Mesothelial cell of epicardium (in vitro differentiated cells): ENCODE measurements at places on chromosomes 12 and 14.
A peak's percentile ranks its signal among the peaks of the same experiment; 100 is the strongest.

- H3K27ac ChIP-seq = no peak overlapping the region
- peaks cover 3% of the 10 kb centered on the region for H3K36me3 ChIP-seq
- H3K27me3 ChIP-seq = no peaks in the 10 kb centered on the region
- H3K4me1 ChIP-seq = peaks cover 2% of the 10 kb centered on the region
- no peak for DNase-seq
- no peak overlapping the region for H3K4me3 ChIP-seq
Observed at GRCh38 chr14:91068642-91069041, 8.2 kb upstream of the RPS6KA5 start.

DNA sequence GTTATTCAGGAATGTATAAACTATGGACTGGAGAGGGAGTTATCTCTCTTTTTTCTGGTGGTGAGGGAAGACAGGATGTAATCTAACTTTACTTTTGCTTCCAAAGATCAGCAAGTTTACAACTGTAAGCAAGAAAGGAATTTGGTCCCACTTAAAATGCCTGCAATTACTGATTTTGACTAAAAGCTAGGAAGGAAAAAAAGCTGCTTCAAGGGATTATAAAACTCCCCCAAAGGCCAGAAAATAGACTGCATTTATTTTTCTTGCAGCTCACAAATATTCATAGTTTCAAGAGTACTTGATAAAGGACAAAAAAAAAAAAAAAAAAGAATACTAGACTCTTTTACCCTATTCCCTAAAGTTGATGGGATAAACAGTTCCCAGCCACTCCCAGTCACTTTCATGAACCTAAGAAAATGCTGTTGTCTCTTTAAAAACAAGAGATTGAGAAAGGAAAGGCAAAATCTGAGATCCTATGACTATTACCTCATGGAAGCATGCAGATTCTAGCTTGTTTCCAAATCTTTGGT lies 128.7 kb upstream of the BMP4 start:
- no peaks in the 10 kb centered on the region for H3K36me3 ChIP-seq
- peak overlapping the region; percentile 62 for H3K27ac ChIP-seq
- no peak overlapping the region for H3K4me3 ChIP-seq
- DNase-seq = no peak

DNA sequence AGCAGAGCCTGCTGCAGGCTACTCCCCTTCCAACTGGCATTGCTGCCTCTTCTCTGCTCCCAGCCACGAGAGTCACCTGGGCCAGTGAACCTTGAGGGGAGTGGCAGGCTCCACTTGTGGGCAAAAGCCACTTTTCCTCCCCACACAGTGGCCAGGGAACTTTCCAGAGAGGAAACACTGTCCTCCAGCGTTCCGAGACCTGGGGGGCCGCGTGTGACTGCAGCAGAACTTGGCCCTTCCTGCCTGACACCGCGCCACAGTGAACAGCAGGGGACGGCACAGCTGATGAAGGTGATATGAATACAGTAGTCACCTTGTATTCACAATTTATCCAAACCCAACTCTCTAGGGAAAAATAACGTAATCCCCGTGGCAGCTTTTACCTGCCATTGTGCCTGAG lies 114.9 kb downstream of the PIWIL1 start:
- H3K4me3 ChIP-seq = no peak overlapping the region
- H3K4me1 ChIP-seq = no peaks in the 10 kb centered on the region
- no peaks in the 10 kb centered on the region for H3K27me3 ChIP-seq
- DNase-seq = no peak

DNA sequence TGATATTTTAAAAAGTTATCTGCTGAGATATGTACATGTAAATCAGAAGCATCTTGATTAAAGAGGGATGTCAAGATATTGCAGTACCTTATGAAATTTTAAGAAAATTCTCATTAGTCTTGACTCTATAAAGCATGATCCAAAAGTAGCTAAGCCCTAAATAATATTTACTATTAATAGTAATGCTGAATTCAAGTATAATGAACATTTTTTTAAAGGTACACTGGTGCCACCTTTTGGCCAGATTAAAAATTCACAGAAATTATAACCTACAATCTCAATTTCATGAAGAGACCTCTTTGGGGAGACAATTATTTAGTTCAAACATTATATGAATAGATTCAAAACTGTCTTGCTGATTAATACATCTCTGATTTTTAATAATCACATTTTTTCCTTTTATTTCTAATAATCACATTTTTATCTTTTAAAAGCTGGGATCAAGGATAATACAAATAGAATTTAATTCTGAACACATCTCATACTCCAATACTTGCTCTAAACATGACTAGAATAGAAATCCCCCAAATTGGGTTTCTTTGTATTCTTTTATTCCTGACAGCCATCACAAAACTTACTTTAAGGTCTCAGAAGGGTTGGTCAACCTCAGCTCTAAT lies 13.4 kb downstream of the AKAP5 start:
- no peak overlapping the region for H3K27ac ChIP-seq
- no peaks in the 10 kb centered on the region for H3K36me3 ChIP-seq
- H3K4me1 ChIP-seq = peaks cover 3% of the 10 kb centered on the region
- no peaks in the 10 kb centered on the region for H3K27me3 ChIP-seq
- H3K4me3 ChIP-seq = no peak overlapping the region
- no peak for DNase-seq

- peaks cover 13% of the 10 kb centered on the region for H3K4me1 ChIP-seq
- no peaks in the 10 kb centered on the region for H3K36me3 ChIP-seq
- H3K27me3 ChIP-seq = peaks cover 22% of the 10 kb centered on the region
- peak overlapping the region; percentile 80 for H3K4me3 ChIP-seq
- H3K27ac ChIP-seq = peak overlapping the region; percentile 36
Observed at GRCh38 chr12:109154451-109155438, 38.4 kb downstream of the ACACB start.

DNA sequence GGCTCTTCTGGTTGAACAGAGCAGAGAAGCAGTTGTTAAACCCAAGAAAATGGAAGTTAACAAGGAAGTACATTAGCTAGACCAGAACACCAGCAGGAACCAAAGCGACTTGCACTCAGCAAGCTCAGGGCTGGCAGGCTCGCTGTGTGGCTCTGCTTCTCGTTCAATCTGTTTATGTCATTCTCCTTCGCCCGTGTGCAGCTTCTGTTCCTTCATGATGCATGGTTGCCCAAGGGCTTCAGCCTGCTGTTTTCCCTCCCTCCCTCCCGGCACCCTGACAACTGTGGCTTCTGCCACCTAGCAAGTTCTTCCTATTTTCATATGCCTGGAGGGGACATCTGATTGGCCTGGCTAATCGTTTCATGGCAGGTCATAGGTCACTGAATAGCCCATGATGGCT lies 25.3 kb downstream of the PIGH start:
- no peak overlapping the region for H3K4me3 ChIP-seq
- H3K27me3 ChIP-seq = no peaks in the 10 kb centered on the region
- no peak for DNase-seq

- DNase-seq = no peak
- H3K4me1 ChIP-seq = peaks cover 21% of the 10 kb centered on the region
- peak overlapping the region; percentile 6 for H3K27ac ChIP-seq
- H3K36me3 ChIP-seq = peaks cover 2% of the 10 kb centered on the region
- no peaks in the 10 kb centered on the region for H3K27me3 ChIP-seq
Observed at GRCh38 chr14:69137416-69137815, 15.5 kb downstream of the DCAF5 start.

GRCh38 chr12:19485240-19485639 lies 45.9 kb downstream of the AEBP2 start:
- peaks cover 45% of the 10 kb centered on the region for H3K36me3 ChIP-seq
- DNase-seq = no peak
- no peak overlapping the region for H3K4me3 ChIP-seq
- peaks cover 19% of the 10 kb centered on the region for H3K4me1 ChIP-seq
- no peaks in the 10 kb centered on the region for H3K27me3 ChIP-seq

- no peak overlapping the region for H3K4me3 ChIP-seq
- no peak overlapping the region for H3K27ac ChIP-seq
- H3K4me1 ChIP-seq = no peaks in the 10 kb centered on the region
- H3K27me3 ChIP-seq = no peaks in the 10 kb centered on the region
- H3K36me3 ChIP-seq = no peaks in the 10 kb centered on the region
Observed at GRCh38 chr14:80434574-80435321, 223.4 kb upstream of the DIO2 start.

DNA sequence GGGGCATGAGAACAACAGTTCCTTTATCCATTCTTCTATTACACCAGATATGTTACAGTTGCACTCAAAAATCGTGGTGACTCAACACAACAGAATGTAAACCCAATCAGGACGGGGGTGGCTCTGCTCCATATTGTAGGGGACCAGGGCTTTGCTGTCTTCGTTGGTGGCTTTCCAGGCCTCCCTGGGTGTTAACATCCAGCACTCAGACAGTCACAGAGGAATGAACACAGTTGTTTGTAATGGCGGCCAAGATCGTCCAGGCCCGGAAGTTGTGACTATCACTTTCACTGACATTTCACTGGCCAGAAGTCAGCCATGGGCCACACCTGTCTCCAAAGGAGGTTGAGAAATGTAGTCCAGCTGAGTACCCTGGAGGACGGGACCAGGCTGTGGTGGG lies 204.1 kb downstream of the CACNA1C start:
- H3K4me3 ChIP-seq = no peak overlapping the region
- DNase-seq = no peak
- H3K27me3 ChIP-seq = no peaks in the 10 kb centered on the region
- peaks cover 11% of the 10 kb centered on the region for H3K4me1 ChIP-seq

- H3K4me3 ChIP-seq = no peak overlapping the region
- H3K4me1 ChIP-seq = no peaks in the 10 kb centered on the region
- no peak for DNase-seq
- peaks cover 5% of the 10 kb centered on the region for H3K27me3 ChIP-seq
- H3K27ac ChIP-seq = no peak overlapping the region
Observed at GRCh38 chr14:100810861-100811461, 15.0 kb upstream of the MEG3 start.

GRCh38 chr12:116621194-116621593 lies 62.0 kb downstream of the MAP1LC3B2 start:
- peaks cover 11% of the 10 kb centered on the region for H3K4me1 ChIP-seq
- DNase-seq = no peak
- H3K4me3 ChIP-seq = no peak overlapping the region
- H3K27ac ChIP-seq = no peak overlapping the region

DNA sequence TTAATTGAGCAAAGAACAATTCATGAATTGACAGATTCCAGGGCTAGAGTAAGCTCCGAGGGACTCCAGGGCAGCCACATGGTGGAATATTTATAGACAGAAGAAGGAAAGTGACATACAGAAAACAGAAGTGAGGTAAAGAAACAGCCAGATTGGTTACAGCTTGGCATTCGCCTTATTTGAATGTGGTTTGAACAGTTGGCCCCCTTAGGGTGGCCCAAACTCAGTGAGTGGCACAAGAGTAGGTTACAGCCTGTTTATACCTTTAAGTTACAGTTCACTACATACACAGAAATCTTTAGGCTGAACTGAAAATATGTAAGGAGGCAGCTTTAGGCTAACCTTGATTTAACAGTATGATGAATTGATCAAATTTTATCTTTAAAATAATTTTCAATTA lies 174.5 kb upstream of the CNOT2 start:
- H3K27me3 ChIP-seq = no peaks in the 10 kb centered on the region
- no peak for DNase-seq
- no peaks in the 10 kb centered on the region for H3K36me3 ChIP-seq
- H3K4me1 ChIP-seq = peaks cover 23% of the 10 kb centered on the region
- H3K4me3 ChIP-seq = no peak overlapping the region

DNA sequence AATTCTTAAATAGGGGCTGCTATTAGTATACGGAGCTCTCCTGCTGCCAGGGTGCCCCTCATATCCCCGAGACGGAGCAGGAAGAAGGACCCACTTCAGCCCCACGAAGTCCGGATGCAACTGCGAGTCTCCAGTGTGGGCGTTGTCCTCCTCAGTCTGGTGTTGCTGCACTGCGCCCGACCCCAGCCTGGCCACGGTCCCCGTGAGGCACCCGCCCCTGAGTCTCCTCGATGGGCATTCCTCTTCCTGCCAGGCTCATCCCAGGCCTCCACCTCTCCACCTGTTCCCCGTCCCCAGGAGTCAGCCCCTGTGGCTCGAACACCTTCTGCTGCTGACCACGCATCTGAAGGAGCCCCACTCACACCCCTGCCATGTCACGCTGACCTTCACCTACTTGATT lies 68.1 kb upstream of the SFSWAP start:
- no peak for DNase-seq
- H3K27me3 ChIP-seq = peaks cover 41% of the 10 kb centered on the region
- no peak overlapping the region for H3K4me3 ChIP-seq

DNA sequence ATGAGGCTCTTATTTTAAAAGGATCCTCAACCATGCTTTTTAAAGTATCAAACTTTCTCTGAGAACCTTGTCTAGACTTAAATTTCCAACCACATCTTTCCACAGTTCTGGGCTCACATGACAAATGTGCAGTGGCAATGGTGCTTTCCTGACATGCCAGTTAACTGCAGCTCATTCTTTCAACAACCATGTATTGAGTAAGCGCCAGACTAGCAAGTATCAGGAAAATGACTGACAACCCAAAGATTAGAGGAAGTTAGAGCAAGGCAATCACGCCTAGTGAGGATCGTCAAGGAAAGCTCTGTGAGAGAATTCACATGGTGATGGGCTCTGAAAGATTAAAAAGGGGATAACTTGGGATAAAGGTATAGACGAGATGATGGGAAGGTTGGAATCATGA lies 35.8 kb downstream of the FLVCR2 start:
- no peaks in the 10 kb centered on the region for H3K27me3 ChIP-seq
- H3K4me3 ChIP-seq = no peak overlapping the region
- H3K4me1 ChIP-seq = no peaks in the 10 kb centered on the region

- H3K4me3 ChIP-seq = no peak overlapping the region
- no peak overlapping the region for H3K27ac ChIP-seq
- peaks cover 15% of the 10 kb centered on the region for H3K27me3 ChIP-seq
- H3K36me3 ChIP-seq = peaks cover 2% of the 10 kb centered on the region
- no peak for DNase-seq
- peaks cover 19% of the 10 kb centered on the region for H3K4me1 ChIP-seq
Observed at GRCh38 chr14:65478596-65478995, 66.1 kb downstream of the FUT8 start.

GRCh38 chr12:69512820-69513219 lies 42.6 kb downstream of the FRS2 start:
- H3K27ac ChIP-seq = no peak overlapping the region
- H3K4me1 ChIP-seq = peaks cover 58% of the 10 kb centered on the region
- no peaks in the 10 kb centered on the region for H3K36me3 ChIP-seq
- H3K27me3 ChIP-seq = no peaks in the 10 kb centered on the region
- DNase-seq = no peak

- H3K4me1 ChIP-seq = peaks cover 2% of the 10 kb centered on the region
- H3K36me3 ChIP-seq = peaks cover under 1% of the 10 kb centered on the region
- H3K4me3 ChIP-seq = no peak overlapping the region
- DNase-seq = no peak
Observed at GRCh38 chr12:79295572-79295971, 395.2 kb downstream of the PAWR start.

DNA sequence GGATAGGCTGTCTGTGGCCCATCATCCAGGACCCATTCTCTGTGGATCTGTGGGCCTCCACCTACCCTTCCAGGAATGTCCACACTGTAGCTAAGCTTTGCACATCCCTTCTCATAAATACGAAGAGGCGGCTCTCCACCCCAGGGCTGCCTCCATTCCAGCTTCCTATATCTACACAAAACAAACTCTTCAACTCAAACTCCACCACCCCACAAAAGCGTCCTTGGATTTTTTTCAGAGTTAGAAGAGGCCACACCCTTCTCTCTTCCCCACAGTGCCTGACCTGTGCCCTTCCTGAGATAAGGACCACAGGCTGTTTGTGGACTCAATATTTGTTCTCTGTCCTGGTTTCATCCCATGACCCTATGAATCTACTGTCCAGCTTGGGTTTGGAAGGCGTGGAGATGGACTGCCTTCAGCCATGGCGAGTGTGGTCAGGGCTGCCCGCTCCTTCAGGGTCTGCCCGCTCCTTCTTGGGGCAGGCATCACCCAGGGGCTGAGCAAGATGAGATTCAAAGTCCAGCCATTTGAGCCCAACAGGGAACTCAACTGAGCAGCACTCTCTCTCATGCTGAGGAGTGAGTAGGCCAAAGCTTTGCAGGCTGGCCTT lies 13.0 kb upstream of the SERPINA12 start:
- no peak overlapping the region for H3K4me3 ChIP-seq
- no peak for DNase-seq
- H3K36me3 ChIP-seq = no peaks in the 10 kb centered on the region
- H3K27ac ChIP-seq = no peak overlapping the region
- H3K27me3 ChIP-seq = peaks cover 37% of the 10 kb centered on the region
